CD4-positive, CD25-positive, alpha-beta regulatory T cell (primary cell): ENCODE measurements at places on chromosomes 4 and X. TPM values are rescaled to one million over a fixed set of nuclear protein-coding genes. Genes with fewer than 3 reads are reported as not detected.

DNA sequence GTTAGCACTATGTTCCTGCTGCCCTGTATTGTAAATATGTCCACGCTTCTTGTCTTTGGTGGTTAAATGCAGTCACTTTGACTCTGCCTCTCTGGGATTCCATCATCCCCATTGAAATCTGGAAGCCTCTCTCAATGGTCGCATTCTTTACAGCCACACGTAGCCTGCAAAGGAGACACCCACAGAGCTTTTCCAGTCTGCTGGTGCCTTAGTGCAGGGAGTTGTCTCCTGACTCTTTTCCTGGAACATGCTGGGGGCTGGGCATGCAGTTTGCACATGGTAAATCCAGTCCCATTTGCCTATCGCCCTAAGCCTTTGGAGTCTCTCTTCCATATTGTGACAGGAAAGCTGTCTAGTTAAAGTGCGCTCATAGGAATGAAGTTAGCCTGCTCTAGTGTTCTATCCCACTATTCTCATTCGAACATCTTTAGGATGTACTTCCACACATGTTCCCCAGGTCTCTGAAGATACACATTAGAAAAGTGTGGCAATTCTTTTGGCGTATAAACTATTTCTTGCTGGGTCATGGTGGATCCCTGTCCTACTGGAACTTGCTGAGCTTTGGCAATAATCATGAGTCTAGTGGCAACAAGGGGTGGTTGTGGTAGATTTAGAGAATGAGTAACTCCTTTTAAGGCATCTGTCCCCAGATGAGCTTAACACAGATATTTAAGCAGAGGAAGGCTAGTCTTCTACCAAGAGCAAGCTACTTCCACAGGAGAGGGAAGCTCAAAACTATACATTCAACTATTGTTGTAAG, 33.7 kb downstream of the COQ2 start:
- no peak for DNase-seq

Gene EDNRA
- not detected for polyA plus RNA-seq

Gene SRPK3
- polyA plus RNA-seq, result not detected

Gene SH3BP2
- polyA plus RNA-seq, result 8.5 TPM

- no peak for DNase-seq
Observed at GRCh38 chr4:142366769-142367181, 479.3 kb downstream of the INPP4B start.

- no peak for DNase-seq
Observed at GRCh38 chr4:159013692-159014091, 89.2 kb upstream of the RAPGEF2 start.

Gene PNPLA4
- polyA plus RNA-seq, result 11.9 TPM

DNA sequence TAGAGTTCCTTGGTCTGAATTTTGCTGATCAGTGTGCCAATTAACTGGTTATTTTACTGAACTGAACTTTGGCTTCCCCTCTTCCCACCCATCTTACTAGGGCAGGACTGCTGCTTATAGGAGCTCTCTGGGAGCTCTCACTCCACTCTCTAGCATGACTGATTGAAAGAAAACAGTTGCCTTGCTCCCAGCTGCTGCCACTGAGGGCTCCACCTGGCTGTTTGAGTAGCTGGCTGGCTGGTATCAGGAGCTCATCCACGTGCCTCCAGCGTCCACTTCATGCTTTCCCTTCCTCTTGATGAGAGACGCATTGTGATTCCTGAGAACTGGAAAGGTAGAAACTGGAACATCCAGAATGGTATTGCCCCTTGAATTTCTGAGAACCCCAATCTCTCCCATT, 73.0 kb upstream of the KLHL13 start:
- no peak for DNase-seq

- no peak for DNase-seq
Observed at GRCh38 chr4:43391069-43391468, 498.6 kb downstream of the GRXCR1 start.

DNA sequence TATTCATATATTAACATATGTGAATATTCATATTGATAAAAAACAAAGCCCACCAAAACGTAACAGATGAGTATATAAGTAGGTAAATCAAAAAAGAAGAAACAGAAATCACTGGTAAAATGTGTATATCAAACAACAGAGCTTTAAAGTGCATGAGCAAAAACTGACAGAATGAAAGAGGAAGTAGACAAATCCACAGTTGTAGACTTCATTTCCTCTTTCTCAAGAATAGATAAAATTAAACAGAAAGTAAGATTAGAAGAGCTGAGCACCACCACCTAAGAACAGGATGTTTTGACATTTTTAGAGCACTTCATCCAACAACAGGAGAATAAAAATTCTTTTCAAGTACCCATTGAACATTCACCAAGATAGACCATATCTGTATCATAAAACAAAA, 64.6 kb downstream of the CNKSR2 start:
- peak; percentile 73 for DNase-seq

DNA sequence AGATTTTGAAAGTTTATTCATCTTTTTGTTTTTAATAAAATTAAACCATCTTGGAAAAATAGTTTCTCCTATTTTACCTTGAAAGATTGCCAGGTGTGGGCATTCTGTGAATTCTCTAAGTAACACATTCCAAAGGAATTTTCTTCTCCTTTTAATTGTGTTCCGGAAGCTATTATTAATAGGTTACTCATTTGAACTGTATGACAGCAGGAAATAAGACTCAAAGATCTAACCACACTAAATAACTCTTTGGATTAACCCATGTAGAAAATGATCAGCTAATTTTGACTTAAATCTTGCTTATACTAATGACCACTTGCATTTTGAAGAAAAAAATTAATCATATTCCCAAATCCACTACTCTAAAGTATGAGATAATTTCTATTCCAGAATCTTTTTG, 17.6 kb upstream of the CCNI start:
- no peak for DNase-seq

Gene CTAG1B
- not detected for polyA plus RNA-seq

DNA sequence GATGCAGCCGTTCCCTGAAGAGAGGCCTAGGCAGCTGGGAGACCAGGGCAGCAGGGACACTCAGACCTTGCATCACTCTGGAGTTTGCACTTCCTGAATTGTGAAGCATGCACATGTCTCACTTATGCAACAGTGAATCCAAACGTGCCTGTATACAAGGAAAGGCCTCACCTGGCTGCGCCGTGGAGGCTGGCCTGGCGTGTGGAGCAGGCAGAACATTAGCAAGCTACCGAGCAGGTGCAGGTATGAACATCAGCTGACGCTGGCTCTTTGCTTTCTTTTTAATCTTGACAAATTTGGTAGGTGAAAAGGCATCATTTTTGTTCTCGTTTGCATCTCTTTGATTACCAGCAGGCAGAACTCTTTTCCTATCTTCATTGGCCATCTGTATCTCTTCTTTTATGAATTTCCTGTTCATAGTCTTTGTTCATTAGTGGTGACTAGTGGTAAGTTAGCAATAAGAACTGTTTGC, 37.1 kb upstream of the IRAK1 start:
- DNase-seq, result peak; percentile 34

Gene GNRHR
- polyA plus RNA-seq, result not detected

DNA sequence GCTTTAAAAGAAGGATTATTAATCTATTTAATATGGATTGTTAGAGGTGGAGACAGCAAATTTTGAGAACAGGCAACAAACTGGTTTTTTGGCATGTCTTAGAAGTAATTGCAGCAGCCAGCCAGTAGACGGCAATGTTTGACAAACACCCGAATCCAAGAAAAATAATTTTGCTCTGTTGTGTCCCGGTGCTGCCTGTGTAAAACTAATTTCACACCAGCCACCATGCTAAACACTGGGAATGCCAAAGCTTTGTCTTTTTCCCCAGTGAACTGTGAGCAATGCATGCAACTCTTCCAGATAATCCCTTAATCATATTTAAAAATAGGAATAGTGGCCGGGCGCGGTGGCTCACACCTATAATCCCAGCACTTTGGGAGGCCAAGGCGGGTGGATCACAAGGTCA, 25.9 kb downstream of the SMIM31 start:
- peak; percentile 12 for DNase-seq

- DNase-seq, result no peak
Observed at GRCh38 chr4:113469926-113470325, 291.6 kb downstream of the CAMK2D start.

DNA sequence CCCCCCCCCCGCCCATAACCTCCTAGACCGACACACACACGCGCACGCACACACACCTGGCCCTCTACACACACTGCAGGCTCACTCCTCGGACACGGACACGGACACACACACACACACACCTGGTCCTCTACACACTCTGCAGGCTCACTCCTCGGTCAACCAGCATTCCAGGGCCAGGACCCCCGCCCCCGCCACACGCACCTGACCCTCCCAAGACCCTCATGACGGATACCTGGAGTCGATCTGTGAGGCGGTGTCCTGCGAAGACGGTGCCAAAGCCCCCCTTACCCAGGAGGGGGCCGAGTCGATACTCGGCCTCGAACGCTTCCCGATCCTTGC, 552 bp downstream of the PIM2 start:
- DNase-seq, result no peak

DNA sequence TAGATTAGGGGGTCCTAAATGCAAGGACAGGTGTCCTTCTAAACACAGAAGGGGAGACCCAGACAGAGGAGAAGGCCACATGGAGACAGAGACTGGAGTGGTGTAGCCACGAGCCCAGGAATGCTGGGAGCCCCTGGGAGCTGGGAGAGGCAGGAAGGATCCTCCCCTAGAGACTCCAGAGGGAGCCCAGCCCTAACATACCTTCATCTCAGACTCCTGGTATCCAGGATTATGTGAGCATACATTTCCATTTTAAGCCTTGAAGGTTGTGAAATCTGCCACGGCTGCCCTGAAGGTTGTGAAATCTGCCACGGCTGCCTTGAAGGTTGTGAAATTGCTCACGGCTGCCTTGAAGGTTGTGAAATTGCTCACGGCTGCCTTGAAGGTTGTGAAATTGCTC, 148.4 kb downstream of the ASMT start:
- no peak for DNase-seq

GRCh38 chr4:31261632-31262031, 541.5 kb downstream of the PCDH7 start:
- DNase-seq, result no peak

DNA sequence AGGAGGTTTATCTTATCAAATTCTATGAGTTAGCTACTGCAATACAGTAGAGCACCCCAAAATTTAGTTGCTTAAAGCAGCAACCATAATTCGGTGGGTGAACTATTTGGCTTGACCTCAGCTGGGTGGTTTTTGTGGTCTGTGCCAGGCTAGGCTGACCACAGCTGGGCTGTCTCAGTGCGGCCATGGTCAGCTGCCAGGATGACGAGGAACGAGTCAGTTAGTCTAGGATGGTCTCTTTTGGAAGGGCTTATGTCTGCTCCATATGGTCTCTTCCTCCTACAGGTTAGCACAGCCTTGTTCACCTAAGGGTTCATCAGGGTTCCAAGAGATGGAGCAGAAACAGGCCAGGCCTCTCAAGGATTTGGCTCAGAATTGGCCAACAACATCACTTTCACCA, 210.4 kb downstream of the PALLD start:
- DNase-seq, result no peak

Gene STS
- 1.3 TPM for polyA plus RNA-seq

DNA sequence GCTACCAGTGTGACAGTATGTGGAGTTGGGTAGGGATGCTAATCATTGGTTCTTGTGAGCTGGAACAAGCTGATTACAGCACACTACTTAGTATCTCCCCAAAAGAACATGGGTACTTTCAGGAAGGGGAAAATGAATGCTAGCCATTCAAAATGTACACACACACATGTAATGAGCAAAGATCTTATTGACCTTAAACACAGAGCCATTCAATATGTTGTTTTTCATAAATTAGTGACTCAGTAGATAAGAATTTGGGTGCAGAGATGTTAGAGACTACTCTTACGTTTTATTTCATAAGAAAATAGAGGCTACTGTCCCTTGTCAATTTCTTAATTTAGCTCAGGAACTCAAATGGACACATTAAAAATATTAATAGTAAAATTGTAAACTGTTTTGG, 509.5 kb upstream of the ATOH1 start:
- DNase-seq, result no peak

- no peak for DNase-seq
Observed at GRCh38 chr4:41124916-41125548, 89.3 kb downstream of the APBB2 start.

DNA sequence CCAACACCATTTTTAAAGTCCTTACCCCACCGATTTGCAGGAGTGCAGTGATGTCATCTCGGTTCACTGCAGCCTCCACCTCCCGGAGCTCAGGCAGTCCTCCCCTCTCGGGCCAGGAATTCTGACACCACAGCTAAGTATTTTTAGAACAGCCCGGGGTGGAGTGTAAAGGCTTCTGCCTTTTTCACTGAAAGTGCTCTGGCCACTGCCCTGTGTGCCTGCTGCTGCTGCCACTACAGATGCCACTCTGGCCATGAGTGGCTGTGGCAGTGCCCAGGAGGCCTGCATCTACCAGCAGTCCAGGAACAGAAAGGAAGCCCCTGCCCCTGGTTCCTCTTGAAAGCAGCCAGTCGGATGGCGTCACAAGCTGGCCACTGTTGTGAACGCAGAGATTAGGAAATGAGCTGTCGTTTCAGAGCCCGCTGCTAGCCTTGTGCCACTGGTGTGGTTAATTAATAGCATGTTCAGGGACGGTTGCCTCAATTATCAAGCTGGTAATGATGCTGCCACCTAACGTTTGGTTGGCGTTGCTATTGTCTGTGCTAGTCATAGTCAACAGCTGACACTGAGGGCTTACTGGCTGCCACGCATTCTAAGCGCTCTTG, 23.6 kb upstream of the TBC1D14 start:
- peak; percentile 60 for DNase-seq

- no peak for DNase-seq
Observed at GRCh38 chrX:53356186-53356585, 66.3 kb downstream of the SMC1A start.

- no peak for DNase-seq
Observed at GRCh38 chrX:74536832-74537371, 77.5 kb downstream of the RLIM start.

DNA sequence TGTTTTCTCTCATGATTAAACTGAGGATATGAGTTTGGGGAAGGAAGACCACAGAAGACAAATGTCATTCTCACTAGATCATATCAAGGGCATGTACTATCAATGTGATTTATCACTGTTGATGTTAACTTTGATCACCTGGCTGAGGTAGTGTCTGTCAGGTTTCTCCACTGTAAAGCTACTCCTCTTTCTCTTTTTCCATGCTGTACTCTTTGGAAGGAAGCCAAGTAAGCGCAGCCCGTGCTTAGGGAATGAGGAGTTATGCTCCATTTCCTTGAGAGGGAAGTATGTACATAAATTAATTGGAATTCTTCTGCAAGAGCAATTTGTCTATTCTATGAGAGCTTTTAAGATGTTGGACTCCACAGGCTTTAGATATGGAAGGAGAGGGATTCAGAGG, 4.0 kb upstream of the KANTR start:
- no peak for DNase-seq

- DNase-seq, result no peak
Observed at GRCh38 chrX:45322820-45323219, 122.1 kb upstream of the DIPK2B start.

- no peak for DNase-seq
Observed at GRCh38 chr4:53830511-53830910, 233.9 kb downstream of the CHIC2 start.

DNA sequence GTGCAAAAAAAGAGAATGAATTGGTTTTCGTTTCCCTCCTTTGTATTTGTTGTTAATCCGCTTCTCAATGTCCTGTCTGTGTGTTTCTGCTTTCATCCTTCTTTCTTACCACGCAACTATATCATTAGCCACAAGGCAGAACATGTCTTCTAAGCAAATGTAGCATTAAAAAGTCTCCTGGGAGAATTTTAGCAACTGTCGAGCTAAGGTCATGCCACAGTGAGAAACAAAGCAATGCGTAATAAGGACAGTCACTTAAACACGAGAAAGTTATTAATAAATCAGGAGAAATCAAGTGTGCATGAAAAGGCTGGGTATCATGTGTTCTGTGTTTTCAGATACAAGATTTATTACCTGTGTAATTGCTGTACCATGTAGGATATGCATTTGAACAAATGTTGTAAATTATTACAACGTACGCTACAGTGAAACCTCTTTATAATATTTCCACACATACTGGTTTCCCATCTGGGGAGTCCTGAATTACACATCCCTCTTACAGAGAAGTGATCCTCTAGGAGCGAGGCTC, 890.8 kb downstream of the TRIML1 start:
- no peak for DNase-seq
